ENCODE measurements at places on chromosomes 5 and 9.

GRCh38 chr5:112548246-112548881 is 129.3 kb upstream of the EPB41L4A start:
- no peak for DNase-seq

- no peak for DNase-seq
These were observed 621.6 kb downstream of the TLR4 start for GRCh38 chr9:118325757-118326156.

- no peak for DNase-seq
These were observed 16.3 kb upstream of the RAD23B start for GRCh38 chr9:107266624-107267368.

DNA sequence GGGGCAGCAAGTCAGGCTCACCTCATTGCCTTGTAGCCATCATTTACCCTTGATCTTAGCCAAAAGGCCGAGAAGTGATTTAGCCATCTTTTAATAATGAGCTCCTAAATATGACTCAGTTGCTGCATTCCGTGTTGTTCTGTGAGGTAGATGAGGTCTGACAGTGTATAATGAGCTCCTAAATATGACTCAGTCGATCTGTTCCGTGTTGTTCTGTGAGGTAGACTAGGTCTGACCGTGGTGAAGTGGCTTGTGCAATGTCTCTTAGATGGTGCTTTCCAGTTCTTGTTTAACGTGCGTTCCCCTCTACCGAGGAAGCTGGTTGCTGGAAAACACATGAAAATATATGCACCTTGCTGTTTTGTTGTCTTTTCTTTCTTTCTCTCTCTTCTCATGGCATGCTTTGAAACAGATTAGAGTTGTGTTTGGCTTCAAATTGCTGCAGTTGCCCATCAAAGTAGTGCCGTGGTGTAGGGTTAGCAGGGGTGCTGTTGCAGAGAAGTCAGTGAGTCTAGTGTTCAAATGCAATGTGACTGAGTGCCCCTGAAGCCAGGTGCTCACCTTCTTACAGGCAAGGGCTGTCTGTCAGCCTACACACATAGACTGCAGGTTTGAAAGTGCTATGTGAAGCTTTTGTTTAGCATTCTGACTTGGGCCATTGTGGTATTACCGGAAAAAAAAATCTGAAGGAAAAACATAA is 118.6 kb downstream of the KDM4C start:
- no peak for DNase-seq

DNA sequence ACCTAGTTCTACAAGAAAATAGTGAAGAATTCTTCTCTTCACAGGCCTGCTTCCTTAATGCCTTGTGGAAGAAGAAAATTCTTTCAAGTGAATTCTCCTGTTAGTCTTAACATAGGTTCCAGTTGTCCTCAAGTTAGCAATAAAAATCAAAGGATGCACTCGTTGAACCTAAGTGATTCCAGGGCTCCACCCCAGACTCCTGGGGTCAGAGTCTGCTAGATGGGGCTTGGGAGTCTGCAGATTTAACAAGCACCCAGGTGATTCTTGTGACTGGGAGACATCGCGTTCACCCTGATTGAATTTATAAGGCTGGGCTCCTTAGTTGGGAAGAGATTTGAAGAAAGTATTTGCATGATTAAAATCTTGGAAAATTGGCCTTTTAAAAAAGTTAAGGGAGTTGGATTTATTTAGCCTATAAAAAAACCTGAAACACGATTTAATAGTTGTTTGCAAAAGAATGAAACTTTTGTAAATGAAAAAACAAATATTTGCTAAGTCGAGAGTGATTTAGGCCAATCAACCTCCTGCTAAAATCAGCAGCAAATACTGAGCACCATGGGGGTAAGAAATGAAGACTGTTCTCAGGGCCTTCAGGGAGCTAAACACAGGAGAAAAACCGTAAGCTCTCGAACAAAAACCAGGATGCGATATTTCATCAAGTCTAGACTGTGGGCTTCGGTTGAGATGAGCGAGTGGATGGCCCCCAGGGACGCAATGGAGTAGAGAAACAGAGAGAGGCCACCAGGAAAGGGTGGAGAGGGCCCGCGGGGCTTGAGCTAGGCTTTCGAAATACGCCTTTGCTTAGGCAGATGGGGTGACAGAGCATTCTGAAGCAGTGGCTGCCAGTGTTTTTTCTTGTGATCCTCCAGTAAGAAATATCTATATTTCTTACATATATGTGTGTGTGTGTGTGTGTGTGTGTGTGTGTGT is 86.9 kb upstream of the TTC23L start:
- no peak for DNase-seq

DNA sequence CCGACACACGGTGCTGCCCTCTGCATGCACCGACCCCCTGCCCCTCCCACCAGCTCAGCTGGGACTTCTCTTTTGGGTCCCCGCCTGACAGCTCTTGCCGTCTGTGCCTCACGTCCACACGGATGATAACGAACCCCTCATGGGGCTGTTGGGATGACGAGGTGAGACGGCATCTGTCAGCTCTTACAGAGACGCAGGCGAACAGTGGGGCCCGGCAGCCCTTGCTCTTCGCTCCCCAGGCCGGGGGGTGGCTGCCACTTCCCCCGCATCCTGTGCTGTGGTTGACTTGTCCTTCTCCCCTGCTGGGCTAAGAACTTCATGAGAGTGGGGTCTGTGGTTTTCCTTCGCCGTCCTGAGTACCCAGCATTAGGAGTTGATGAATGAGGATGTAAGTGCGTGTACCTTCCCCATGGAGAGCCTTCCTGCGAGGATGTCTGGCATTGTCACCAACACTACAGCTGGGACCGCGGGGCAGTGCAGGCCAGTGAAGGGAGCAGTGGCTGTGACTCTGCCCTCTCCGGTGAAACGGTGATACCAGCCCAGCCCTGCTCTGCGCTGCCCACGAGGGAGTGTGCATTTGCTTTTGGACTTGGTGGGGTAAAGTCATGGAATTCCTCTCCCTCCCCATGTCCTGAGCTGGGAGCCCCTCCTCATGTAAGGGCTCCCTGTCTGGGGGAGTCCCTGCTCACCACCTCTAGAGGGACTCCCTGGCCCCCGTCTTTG is 23.2 kb downstream of the HK3 start:
- DNase-seq: no peak

DNA sequence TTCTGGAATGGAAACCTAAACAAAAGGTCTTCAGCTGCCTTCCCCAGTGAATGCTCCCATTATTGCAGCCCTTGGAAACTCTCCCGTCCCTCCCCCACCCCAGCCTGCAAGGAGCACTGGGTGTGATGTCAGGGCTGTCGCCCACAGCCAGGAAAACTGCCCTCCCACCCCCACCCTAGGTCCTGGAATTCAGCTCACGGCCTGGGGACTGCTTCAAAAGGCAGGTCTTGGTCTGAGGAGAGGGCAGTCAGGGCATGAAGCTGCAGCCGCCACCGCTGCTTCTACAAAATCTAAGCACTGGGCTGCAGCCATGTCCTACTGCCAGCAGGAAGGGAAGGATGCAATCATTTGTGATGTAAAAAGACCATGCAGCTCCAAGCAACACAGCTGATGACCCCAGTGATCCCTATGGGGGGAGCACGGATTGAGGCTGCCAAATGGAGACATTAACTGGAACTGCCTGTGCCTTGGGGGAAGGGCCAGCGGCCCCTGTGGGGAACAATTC is 11.4 kb downstream of the GRHPR start:
- DNase-seq: no peak

- DNase-seq: no peak
These were observed 108.4 kb downstream of the MSX2 start for GRCh38 chr5:174832811-174833210.

GRCh38 chr5:118593003-118593328 is 395.4 kb downstream of the DTWD2 start:
- no peak for DNase-seq

GRCh38 chr5:40389591-40389990 is 290.1 kb upstream of the PTGER4 start:
- DNase-seq: no peak

DNA sequence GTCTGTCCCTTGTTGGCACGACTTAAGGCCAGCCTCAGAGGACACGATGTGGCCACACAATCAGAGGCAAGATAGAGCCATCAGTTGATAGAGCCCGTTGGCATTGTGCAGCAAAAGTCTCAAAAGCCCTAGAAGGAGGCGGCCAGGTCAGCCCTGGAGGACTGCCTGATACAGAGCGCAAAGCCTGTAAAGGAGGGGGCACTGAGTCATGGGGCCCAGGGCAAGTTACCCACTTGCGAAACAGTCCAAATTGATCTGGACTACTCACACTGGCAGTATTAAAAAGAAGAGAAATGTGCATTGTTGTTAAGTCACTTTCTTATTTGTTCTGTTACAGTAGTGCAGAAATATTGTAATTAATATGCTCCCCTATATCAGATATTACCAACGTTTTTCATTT is 51.5 kb downstream of the KLF9 start:
- no peak for DNase-seq

- DNase-seq: no peak
These were observed 518.9 kb upstream of the SGCD start for GRCh38 chr5:155807884-155808576.

DNA sequence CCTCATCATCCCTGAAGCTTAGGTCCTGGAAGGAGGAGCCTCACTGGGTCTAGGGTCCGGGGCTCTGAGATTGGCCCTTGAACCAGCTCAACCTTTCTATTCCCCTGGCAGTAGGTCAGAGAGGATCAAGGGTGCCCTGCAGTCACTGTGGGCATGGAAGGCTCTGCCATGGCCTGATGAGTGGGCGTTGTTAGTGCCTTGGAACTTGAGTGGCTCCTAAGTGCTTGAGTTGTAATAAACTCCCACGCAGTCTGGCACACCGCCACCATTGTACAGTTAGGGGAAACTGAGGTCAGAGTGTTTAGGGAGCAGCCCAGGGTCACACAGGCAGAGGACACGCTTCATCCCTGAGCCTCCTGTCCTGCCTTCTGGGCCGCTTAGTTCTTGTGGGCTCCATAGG is 10.4 kb upstream of the SYNPO start:
- DNase-seq: no peak

DNA sequence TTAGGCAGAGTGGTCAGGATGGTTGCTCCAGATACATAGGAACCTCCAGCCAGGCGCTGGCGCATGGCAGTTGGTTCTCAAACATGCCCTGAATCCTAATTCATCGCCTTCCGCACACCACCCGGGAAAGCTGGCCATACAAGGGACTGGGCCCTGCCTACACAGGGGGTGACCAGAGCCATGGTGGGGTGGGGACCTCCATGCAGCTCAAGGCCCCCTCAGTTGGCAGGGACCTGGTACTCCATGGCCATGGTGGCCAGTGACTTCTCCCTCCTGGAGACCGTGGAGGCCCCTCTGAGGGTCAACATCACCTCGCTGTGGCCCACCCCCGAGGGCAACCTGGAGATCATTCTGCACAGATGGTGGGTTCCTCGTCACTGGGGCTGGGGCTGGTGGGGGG is 26.8 kb downstream of the PAEP start:
- DNase-seq: no peak

GRCh38 chr9:16184964-16185646 is 632.3 kb downstream of the CCDC171 start:
- no peak for DNase-seq

DNA sequence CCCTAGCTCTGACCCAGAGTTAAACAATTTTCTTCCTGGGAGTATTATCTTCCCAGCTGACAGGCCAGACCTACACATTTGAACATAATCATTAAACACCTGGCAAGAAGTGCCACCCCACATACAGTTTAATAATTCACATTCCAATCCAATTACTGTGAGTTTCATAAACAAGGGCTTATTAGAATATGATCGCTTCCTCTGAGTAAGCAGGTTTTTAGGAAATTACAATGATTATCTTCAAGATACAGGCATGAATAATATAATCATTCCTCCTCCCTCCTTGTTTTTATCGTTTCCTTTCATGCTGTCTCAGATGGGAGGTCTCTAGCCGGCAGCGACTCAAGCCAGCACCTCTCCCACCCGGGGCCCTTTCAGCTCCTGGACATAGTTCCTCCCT is 15.8 kb upstream of the KIF4B start:
- DNase-seq: no peak

- no peak for DNase-seq
These were observed 14.2 kb downstream of the TAL2 start for GRCh38 chr9:105676351-105676923.

DNA sequence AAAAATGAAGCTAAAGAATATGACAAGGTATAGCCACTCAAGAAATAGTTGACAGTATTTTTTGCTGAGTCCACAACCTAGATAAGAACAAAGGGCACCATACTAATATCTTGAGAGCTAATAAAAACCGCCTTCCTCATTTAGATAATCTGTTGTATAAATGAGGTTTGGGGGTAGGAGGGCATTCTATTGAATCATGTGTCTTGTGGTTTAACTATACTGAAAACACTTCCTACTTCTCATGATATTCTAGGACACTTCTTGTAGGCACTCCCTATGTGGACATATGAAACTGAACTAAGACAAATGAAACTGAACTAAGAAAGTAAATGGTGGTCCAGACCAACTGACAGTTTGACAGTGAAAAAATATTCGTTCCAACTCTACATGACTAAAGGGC is 1268.5 kb upstream of the C9orf72 start:
- no peak for DNase-seq

GRCh38 chr5:116681334-116682013 is 106.9 kb upstream of the SEMA6A start:
- DNase-seq: no peak

GRCh38 chr5:177188775-177189174 is 55.2 kb downstream of the NSD1 start:
- no peak for DNase-seq

DNA sequence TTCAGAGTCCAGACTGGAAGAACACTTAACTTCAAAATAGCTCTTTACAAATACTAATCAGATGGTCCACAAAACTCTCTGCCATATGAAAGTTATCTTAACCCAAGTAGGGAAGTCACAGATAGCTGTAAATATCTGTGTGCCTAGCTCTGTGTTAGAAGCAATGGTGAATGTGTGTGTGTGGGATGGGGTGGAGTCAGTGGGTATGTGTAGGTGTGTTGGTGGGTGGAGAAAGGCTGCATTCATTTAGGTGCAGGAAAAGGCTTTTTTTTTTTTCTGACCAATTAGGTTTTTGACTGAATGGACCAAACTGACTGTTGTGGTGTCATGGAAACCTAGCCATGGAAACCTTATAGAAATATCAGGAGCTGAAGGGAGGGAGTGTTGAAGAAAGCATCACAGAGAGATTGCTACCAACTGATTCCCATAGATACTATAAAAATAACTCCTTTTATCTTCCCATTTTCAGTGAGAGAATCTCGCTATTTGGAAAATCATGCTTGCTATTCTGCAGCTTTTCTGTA is 156.2 kb upstream of the NR3C1 start:
- no peak for DNase-seq

- no peak for DNase-seq
These were observed 28.2 kb upstream of the RPL26L1 start for GRCh38 chr5:172931001-172931536.

DNA sequence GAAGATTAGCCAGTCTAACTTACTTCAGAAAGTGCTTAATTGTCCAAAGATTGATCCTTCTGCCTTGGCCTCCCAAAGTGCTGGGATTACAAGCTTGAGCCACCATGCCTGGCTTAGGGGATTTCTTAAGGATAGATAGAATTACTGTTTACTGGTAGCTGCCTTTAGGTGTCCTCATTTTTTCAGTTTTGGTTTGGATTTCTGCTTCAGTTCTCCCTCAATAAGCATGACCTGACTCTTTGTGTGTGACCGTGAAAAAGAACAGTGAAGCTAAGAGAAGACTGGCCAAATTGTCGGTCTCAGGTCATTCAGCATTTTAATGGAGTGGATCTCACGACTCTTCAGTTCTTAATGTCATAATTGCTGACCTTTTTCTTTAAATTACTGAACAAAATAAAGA is 22.9 kb upstream of the CMYA5 start:
- no peak for DNase-seq
